ENCODE measurements at places on chromosomes 6 and 20.

- DNase-seq, result no peak
Observed at GRCh38 chr20:56163806-56164205, 84.7 kb upstream of the MC3R start.

GRCh38 chr6:96898241-96898851 lies 655 bp upstream of the NDUFAF4 start:
- DNase-seq, result no peak

- no peak for DNase-seq
Observed at GRCh38 chr6:107778265-107778664, 45.8 kb downstream of the SCML4 start.

DNA sequence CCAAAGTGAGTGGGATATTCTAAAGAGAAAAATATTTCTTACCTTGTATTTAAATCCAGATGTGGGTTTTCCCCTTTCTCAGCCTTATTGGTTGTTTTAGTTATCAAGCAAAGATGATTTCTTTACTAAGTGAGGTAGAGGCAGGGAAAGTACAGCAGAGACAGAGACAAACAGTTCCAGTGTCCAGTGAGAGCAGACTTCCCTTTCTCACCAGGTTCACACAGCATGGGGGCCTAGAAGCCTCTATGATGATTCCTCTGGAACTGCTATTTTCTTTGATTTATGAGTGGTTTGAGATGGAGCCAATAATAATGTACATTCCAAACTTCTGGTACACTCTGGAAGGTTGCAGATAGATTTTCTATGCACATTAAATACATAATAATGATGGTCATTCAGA lies 234.0 kb upstream of the MARCKS start:
- DNase-seq, result no peak

- no peak for DNase-seq
Observed at GRCh38 chr20:51687108-51687507, 81.1 kb downstream of the ATP9A start.

GRCh38 chr6:121965739-121966138 lies 433.7 kb upstream of the HSF2 start:
- no peak for DNase-seq

DNA sequence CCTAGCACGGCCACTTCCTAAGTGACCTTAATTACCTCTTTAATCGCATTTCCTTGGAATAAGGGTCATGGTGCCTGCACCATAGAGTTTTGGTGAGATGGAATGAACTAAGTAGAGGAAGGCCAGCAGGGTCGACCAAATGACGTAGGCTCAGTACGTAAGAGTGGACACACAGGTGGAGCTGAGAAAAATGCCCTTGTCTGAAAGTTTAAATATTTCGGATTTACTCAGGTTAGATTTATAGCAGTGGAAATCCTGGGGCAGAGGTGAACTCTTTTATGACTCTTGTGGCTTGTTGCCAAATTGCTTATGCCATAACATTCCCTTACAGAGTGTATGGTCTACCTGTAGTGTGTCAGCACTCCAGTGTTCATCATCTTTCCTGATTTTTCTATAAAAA lies 23.6 kb upstream of the BTBD3 start:
- no peak for DNase-seq

DNA sequence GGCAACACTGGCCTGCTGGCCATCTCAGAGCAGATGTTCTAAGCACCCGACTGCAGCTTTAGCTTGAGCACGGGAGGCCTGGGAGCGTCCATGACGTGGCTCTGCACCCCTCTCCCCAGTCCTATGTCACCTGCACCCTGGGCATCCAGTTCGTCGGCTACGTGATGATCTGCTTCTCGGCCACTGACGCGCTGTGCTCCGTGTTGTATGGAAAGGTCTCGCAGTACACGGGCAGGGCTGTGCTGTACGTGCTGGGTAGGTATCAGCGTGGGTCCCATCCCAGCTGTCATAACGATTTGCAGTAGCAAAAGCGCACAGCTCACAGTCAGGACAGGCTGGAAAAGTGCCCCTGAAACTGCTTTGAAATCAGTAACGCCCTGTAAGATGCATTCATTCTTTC lies 14.7 kb downstream of the UNC93A start:
- DNase-seq, result no peak

DNA sequence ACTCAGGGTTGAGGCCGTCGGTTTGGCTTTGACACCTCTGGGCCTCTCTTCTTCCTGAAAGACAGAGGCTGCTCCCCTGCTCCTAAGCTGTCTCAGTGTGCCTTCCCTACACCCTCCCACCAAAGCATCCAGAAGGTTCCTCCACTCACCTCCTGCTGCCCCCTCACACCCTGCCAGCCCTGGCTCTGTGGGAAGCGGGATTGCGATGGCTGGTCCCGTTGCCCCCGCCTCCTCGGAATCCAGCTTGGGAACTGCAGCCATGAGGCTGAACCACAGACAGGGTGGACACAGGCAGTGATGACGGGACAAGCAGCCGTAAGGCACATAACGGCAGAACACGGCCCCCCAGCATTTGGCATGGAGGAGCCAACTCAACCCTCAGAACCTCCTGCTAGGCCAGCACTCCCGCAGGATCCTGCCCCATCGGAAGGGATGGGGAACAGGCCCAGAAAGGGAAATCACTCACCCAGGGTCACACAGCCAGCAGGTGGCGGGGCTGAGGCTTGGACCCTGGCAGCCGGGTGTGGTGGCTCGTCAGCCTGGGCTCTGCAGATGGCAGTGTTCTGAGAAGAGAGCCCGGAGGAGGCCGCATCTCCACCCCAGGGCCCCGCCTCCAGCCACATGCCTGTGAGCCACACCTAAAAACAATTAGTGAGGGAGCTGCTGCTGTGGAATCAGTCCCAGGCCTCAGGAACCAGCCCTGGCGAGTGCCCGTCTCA lies 139.6 kb downstream of the PHACTR3 start:
- DNase-seq, result no peak

DNA sequence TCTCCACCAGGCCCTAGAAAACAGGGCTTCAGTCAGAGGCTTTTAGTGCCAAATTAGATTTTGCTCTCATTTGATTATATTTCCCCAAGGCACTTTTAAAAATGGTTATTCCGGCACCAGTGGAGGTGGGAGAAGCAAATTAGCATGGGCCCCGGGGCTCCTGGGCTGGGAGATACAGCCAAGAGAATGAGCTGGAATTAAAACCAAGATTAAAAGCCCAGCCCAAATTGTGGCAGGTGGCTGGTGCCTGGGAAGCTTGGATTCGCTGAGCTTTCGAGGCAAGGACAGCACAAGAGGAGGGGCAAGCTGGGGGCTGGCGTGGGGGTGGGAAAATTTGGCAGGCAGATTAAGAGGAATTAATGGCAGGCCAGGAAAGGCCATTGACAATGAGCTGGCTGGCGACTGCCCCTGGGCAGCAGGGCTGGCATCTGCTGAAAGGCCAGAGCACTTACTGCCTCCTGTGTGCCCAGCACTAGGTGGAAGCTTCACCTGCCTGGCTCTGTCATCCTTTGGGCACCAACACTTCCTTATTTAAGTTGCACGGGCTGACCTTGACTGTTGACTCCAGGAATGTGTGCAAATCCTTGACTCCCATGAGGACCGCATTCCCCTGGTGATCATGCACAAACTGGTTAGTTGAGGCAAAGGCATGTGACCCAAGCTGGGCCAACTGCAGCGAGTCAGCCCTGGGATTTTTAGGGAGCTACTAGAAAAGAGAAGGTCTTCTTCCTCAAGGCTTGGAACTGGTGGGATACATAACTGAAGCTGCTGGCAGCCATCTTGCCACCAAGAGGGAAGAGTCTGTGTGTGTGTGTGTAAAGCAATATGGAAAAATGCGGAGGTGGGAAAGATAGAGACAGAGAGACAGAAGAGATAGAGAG lies 76.1 kb downstream of the SULF2 start:
- DNase-seq, result no peak

- no peak for DNase-seq
Observed at GRCh38 chr6:11828262-11828870, 49.8 kb upstream of the ADTRP start.

GRCh38 chr6:119259027-119259426 lies 90.5 kb downstream of the MAN1A1 start:
- DNase-seq, result no peak

- DNase-seq, result no peak
Observed at GRCh38 chr6:105604587-105604884, 201.7 kb upstream of the PREP start.

DNA sequence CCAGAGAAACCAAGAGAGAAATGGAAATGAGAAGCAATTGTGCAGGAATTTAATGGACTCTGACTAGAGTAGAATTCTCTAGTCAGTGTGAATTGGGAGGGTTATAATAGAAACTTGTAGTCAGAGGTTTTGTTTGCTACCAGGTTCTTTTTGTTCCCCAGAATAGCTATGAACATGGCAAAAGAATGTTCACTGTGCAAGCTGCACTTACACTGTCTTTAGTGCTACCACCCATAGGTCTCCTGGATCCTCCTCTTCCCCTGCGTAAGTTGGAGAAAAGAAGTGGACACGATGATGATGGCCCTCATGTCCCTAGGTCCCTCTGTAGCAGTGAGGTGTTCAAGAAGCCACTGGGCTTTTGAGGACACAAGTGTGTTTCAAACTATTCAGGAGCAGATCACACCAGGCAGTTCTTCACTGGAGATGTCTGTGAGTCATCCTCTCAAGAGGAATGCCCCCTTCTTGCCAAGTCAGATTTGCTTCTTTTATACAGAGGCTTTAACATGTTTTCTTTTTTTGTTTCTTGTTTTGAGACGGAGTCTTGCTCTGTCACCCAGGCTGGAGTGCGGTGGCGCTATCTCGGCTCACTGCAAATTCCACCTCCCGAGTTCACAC lies 47.6 kb upstream of the SMIM8 start:
- no peak for DNase-seq

DNA sequence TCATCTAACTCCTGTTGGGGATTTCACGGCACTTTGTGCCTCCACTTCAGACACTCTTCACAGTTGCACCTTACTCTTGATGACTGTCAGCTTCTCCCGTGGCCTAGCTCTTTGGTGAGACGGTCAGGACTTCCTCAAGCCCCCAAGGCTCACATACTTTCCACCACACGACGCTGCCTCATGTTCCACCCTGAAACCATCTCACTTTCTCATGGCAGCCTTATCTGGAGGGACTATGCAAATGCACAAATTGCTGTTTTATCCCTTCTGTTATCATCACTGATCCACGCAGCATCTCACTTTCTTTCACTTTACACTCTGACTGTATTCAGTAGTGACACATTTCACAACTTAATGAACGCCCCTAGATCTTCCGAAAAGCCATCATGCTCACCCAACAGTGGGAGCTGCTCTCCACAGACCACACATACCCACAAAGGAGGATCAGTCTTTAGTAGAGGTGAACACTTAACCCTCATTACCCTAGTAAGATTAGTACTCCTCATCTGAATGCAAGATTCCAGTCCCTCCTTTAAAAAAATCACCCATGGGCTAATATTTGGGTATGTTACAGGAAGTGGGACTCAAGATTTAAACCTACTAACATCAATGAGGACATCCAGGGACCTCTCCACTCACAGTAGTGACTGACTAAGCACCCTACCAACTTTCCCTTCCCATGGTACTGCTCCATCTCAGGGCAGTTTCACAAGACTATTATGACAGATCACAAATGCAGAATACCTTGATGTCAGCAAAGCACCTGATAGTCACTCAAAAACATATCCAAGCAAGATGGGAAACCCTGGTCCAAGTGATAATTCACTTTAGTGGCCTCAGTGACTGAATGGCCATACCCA lies 35.4 kb downstream of the FYN start:
- no peak for DNase-seq
